ENCODE measurements at places on chromosomes 12 and 14.
A peak's percentile ranks its signal among the peaks of the same experiment; 100 is the strongest.

- DNase-seq, result no peak
Observed at GRCh38 chr12:4118601-4119156, 154.9 kb upstream of the CCND2 start.

GRCh38 chr14:73998726-73999125 is 20.4 kb downstream of the ENTPD5 start:
- DNase-seq, result no peak

- no peak for DNase-seq
Observed at GRCh38 chr12:104372061-104372720, 68.7 kb downstream of the EID3 start.

DNA sequence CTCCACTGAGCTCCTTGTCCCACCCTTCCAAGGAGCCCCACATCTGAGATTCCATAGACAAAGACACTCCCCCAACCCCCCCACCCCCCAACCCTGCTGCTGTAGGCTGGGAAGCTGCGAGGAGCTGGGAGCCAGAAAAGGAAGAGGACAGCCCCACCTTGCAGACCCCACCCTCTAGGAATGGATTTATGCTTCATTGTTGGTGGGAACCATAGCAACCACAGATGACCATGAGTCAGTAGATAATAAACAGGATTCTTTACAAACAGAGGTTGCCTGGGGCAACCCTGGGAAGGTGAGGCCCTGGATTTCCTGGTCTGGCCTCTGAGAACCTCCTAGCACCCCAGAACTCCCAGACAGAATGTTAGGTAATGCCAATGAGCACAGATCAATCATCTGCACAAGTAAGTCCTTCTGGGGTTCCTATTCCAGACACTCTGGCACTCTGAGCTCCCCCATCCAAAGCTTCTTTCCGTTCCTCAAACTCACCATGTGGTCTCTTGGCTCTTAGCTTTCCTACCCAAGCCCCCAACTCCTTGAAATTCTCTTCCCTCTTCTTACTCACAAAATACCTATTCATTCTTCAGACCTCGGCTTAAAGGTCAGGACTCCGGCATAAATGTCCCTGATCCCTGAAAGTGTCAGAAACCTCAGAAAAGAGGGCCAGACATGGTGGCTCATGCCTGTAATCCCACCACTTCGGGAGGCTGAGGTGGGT is 15.2 kb upstream of the PLEKHG6 start:
- no peak for DNase-seq

- DNase-seq, result no peak
Observed at GRCh38 chr14:56810147-56810719, at the start of gene OTX2. OTX2 (minus strand) TSS chr14:56810479; CDS start chr14:56805456, 5,023 bp downstream.

DNA sequence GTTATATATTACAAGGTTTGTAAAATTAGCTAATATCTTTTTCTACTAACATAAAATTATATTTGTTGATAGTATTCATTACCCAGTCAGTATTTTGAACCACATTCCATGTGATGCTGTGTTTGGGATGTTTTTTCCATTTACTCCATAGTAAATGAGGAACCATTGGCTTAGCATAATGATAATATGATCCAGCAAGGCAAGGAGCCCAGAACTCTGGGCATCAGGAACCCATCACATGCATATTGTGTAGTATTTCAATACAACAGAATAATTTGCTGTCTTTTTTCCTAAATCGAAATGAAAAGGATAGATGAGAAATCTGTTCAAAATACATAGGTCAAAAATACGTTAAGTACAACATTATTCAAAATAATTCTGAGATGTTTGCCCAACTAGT is 48.7 kb upstream of the GARIN2 start:
- DNase-seq, result peak; percentile 3

- DNase-seq, result peak; percentile 77
Observed at GRCh38 chr12:84874125-84874824, 38.3 kb downstream of the SLC6A15 start.

GRCh38 chr12:98417266-98417665 is 98.1 kb upstream of the TMPO start:
- no peak for DNase-seq

- DNase-seq, result no peak
Observed at GRCh38 chr12:1305791-1306500, 288.4 kb downstream of the FBXL14 start.

DNA sequence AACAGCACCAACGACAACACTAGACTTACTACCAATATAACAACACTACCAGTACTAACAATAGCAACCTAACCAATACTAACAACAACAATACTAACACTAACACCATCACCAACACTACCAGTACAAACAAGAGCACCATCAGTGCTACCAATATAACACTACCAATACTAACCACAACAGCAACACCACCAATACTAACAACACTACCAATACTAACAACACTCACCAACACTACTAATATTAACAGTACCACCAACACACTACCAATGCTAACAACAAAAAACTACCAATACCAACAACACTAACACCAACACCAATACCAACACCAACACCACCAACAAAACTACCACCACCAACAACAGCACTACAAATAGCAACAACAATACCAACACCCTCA is 25.1 kb downstream of the PTGER2 start:
- DNase-seq, result no peak

- DNase-seq, result no peak
Observed at GRCh38 chr14:56331592-56332216, 213.5 kb downstream of the PELI2 start.

- DNase-seq, result no peak
Observed at GRCh38 chr12:116104167-116104767, 173.2 kb downstream of the MED13L start.

- no peak for DNase-seq
Observed at GRCh38 chr12:108403952-108404351, 64.8 kb upstream of the CMKLR1 start.

GRCh38 chr12:131832321-131833231 is 4.4 kb downstream of the MMP17 start:
- peak; percentile 59 for DNase-seq

DNA sequence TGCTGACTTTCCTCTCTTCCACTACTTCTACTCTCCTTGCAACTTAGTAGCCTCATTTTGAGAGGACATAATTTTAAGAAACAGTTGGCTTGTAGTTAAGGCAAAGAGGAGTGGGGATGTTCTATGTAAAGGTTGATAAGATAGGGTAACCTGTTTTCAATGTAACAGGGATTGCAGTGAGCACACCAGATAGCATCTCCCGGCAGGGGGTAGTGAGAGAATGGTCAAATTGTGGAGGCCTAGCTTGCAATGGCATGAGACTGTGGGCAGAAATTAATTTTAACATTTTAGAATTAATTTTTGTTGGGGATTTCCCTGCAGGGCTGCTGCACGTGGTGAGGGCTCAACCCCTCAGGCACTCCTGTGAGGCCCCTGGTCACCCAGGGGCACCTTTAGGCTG is 41.4 kb downstream of the KLRG1 start:
- no peak for DNase-seq

GRCh38 chr14:79972230-79972629 is 239.1 kb downstream of the DIO2 start:
- no peak for DNase-seq

GRCh38 chr14:76769636-76770292 is 8.5 kb downstream of the VASH1 start:
- DNase-seq, result no peak

GRCh38 chr12:27710592-27711316 is at the start of gene MRPS35:
MRPS35 (plus strand) TSS chr12:27710832; CDS start chr12:27710844, 12 bp downstream.
- DNase-seq, result peak; percentile 94

GRCh38 chr12:79873201-79873600 is 61.7 kb downstream of the PPP1R12A start:
- no peak for DNase-seq

DNA sequence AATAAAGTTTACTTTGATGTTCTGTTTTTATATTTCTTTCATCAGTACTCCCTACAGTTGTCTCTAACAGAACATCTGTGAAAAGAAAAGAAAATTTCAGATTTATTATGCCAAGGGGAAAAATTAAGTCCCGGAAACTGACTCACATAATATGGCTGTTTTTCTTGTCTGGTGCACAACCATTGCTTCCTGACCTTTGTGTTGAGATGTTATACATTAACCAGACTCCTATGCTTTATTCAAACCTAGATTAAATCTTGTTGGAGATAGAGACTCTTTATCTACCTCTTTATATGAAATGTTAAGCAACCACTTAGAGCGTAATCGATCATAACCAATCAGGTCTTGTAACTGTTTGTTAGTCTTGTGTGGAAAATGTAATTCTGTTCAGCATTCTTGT is 37.6 kb upstream of the BICD1 start:
- no peak for DNase-seq

GRCh38 chr12:28171356-28172060 is 18.7 kb upstream of the CCDC91 start:
- no peak for DNase-seq

DNA sequence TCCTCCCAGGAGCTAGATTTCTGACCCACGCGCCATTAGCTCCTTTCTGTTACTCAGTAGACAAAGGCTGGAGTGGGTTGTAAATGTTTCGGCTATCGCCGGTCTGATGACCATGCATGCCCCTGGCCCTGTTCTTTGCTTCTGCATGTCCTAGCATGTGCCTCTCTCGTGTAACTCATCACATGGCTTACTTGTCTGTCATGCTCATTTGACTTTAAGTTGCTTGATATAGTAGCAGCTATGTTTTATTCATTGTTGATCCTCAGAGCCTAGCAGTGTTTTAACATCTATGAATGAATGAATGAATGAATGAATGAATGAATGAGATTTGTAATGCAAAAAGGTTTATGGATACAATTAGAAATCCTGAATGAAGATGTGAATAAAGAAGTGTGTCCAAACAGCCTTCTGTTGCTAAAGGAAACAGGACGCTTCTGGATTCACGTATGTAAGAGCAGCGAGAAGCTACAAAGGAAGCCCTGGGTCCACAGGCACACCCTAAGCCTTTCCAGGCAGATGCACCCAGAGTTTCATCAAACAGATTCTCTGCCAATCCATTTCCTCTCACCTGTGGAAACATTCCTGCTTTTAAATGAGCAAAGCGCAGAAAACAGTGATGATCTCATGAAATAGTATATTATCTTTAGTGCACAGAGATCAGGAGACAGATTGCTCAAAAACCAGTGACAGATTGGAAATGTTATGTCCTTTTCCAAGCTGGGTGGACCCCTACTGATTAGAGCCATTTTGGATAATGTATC is 3.4 kb downstream of the GSG1 start:
- no peak for DNase-seq

- no peak for DNase-seq
Observed at GRCh38 chr12:82149045-82149444, 209.1 kb downstream of the CCDC59 start.

- no peak for DNase-seq
Observed at GRCh38 chr12:105570944-105571343, 240.5 kb downstream of the C12orf75 start.

- peak; percentile 71 for DNase-seq
Observed at GRCh38 chr12:31728289-31728916, 418 bp downstream of the AMN1 start.

GRCh38 chr12:125269276-125269675 is 204.0 kb downstream of the AACS start:
- no peak for DNase-seq

GRCh38 chr14:60514378-60514740 is 5.4 kb downstream of the SIX6 start:
- DNase-seq, result no peak

GRCh38 chr12:26044007-26044394 is 80.8 kb downstream of the BHLHE41 start:
- DNase-seq, result peak; percentile 45

GRCh38 chr12:95548056-95548538 is 3.2 kb downstream of the USP44 start:
- DNase-seq, result no peak

DNA sequence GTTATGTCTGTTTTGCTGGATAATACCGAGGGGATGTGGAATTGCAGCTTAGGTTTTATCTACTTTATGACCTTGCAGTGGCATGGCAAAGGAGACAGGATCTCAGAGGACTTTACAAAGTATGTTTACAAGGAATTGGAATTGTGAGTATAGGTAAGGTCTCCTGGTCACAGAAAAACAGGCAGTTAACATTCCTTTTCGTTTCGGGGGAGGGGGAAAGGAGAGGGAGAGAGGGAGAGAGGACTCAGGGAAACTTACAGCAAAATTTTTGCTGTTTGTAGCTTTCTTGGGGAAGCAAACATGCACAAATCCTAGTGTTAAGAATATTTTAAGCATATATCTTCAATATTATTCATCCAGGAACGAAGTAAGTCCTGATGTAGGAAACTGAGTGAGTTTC is 590.5 kb upstream of the LRFN5 start:
- no peak for DNase-seq

DNA sequence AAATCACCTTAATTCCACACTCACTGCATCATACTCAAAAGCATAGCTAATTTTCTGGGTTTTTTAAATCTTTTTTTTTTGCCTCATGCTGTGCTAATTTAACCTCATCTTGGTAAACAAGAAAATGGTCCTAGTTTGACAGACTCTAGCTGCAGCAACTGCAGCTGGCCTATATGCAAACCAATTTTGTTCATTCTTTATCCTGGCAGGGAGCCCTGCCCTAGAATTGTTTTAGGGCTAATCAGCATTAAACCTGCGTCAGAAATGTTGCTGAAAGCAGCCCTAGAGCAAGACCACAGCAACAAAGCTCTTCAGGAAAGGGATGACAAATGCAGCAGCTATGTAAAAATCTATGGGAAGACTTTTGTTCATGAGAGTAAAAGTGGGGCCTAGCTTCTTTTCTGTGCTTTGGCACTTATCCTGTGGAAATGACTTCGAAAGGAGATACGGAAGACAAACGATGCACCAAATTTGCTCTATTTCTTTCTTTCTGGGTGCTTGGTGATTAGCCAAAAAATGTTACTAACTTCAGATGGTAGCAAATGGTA is 72.2 kb downstream of the DENND5B start:
- DNase-seq, result peak; percentile 25

DNA sequence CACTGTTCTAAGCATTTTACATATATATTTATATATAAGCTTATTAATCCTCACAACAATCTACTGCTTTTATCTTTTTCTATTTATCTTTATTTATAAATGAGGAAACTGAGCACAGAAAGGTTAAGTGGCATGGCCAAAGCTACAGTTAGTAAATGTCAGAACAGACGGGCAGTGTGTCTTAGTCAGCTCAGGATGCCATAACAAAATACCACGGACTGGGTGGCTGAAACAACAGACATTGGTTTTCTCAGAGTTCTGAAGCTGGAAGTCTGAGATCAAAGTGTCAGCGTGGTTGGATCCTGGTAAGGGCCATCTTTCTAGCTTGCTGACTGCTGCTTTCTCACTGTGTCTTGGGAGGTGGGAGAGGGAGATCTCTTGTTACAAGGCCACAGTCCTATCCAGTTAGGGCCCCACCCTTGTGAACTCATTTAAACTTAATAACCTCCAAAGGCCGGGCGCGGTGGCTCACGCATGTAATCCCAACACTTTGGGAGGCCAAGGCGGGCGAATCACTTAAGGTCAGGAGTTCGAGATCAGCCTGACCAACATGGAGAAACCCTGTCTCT is 19.8 kb downstream of the RPGRIP1 start:
- no peak for DNase-seq

DNA sequence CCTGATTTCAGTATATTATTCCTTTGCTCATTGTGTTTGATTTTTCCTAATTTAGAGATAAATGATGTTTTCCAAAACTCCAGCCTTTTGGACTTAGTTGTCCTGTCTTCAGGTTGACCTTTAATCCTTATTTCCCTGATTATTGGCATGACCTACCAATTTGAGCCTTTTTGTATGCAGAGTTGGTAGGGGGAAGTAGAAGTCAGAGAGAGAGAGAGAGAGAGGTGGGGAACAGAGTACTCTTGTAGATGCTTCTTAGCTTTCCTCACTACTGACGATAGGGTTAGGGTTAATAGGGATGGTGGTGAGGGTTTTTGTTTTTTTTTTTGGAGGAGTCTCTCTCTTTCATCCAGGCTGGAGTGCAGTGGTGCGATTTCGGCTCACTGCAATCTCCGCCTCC is 38.6 kb downstream of the TBC1D15 start:
- no peak for DNase-seq

All from Ammon's horn (tissue), 1 donor.